Activated effector memory CD4-positive, alpha-beta T cell treated with Interleukin-2 at 50 U/mL for 16 hours (primary cell): ENCODE measurements at places on chromosomes 4 and X.

- no peak for DNase-seq
Measured at GRCh38 chr4:171162478-171162877, 650.7 kb upstream of the GALNTL6 start.

DNA sequence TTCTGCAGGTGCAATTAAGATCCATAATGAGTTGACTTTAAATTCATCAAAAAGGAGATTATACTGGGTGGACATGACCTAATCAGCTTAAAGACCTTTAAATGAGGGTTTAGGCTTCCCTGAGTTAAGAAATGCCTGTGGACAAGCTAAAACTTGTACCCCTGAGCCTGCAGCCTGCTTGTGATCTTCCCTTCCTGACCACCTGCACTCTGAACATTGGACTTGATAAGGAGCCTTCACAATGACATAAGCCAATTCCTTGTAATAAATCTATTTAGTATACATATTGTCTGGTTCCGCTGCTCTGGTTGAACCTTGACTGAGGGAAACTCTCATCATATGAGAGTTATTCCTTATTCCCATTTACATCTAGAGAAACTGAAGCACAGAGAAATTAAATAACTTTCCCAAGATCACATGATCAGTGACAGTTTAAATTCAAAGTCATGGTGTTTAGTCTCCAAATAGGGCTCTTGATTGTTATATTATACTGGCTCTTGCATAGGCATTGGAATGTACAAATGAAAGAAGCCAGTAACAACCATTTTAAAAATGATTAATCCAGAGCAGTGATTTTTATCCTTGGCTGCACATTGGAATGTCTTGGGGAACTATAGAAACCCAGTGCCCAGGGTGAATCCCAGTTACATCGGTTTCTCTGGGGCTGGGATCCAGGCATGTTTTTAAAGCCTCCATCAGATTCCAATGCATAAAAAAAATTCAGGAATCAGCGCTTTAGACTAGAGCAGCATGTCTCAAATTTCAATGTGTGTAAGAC lies 136.1 kb downstream of the MSL3 start:
- DNase-seq = no peak

GRCh38 chrX:153226344-153227185 lies 47.5 kb downstream of the MAGEA1 start:
- DNase-seq = no peak

- no peak for DNase-seq
Measured at GRCh38 chr4:185645403-185645802, 110.1 kb upstream of the PDLIM3 start.

- DNase-seq = no peak
Measured at GRCh38 chr4:156329779-156330178, 376.1 kb upstream of the CTSO start.

DNA sequence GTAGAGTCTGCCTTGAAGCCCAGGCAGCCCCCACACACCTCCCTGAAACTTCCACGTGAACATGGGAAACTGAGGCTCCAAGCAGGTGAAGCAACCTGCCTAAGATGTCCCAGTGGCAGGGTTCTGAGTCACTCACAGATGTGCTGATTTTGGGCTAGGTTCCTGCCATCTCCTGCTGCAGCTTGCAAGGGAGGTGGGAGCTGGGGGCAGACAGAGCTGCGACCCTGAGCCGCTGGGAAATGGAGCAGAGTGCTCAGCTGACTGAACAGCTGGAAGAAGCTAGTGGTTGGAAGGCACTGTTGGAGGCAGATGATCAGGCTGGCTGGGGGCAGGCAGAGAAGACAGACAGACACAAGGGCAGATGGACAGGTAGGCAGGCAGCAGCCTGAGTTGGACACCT lies 3.6 kb upstream of the FATE1 start:
- DNase-seq = no peak
